GM19239 (cell line): ENCODE measurements at places on chromosomes 13 and 19.

GRCh38 chr13:61466280-61466679 is 50.6 kb upstream of the PCDH20 start:
- DNase-seq: no peak

GRCh38 chr13:99087954-99088491 is 110.2 kb upstream of the DOCK9 start:
- no peak for DNase-seq

DNA sequence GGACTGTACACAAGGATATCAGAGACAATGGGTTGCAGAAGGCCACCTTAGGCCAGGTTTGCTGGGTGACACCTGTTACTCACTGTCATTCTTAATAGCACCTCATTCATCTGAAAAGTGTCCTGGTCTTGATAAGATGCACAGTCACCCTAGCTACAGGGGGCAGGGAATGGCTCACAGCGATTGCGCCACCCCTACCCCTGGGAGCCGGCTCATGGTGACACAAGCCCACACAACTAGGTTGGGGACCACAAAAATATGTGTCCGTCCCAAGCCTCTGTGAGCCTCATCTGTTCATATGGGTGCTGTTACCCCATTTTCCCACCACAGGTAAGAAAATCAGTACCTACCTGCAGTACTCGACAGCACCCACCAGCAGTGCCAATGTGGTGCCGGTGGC is 23.4 kb downstream of the MED26 start:
- no peak for DNase-seq

- DNase-seq: no peak
Measured at GRCh38 chr13:22505489-22505888, 675.3 kb upstream of the SGCG start.

DNA sequence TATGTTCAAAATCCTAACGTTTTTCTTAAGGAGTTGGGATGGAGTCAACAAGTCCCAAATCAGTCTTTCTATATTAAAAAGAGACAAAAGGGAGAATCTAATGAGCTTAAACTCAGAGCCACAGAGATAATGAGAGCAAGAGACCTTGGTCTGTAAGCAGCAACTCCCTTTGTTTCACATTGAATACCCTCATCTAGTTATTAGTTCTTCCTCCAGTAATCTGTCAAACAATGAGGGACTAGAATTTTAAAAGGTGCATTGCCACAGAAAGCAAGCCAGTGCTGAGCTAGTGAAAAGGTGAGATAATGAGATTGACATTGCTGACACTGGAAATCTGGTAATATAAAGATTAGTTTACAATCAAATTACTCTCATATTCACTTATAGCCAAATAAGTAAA is 718.6 kb downstream of the DACH1 start:
- DNase-seq: no peak

DNA sequence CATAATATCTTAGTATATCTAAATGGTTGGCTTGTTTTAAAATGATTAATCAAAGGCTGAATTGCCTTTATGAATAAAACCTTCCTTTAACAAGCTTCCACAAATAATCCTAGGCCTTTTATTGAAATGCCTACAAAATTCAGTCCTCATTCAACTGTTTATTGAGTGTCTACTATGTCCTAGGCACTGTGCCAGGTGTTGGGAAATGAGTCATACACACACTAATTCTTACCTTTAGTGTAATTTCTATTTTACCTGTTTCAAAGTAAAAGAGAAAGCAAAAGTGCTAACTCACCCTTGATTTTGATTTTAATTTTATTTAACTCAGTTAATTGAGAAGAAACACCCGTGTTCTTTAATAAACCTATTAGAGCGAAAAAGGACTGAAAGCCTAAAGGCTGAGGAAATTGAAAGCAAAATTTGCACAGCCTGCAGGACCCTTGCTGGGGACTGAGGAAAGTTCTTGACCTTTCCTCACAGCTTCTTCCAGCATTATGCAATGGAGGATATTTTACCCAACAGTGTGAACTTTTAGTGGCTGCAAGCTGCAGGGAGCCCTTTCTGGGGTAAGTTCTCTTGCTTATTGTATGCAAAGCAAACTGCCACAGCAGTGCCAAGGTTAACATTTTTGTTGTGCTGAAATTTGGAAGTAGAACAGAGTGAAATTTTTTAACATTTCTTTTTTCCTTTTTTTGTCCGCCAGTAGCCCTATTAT is 83.1 kb downstream of the B3GLCT start:
- no peak for DNase-seq

DNA sequence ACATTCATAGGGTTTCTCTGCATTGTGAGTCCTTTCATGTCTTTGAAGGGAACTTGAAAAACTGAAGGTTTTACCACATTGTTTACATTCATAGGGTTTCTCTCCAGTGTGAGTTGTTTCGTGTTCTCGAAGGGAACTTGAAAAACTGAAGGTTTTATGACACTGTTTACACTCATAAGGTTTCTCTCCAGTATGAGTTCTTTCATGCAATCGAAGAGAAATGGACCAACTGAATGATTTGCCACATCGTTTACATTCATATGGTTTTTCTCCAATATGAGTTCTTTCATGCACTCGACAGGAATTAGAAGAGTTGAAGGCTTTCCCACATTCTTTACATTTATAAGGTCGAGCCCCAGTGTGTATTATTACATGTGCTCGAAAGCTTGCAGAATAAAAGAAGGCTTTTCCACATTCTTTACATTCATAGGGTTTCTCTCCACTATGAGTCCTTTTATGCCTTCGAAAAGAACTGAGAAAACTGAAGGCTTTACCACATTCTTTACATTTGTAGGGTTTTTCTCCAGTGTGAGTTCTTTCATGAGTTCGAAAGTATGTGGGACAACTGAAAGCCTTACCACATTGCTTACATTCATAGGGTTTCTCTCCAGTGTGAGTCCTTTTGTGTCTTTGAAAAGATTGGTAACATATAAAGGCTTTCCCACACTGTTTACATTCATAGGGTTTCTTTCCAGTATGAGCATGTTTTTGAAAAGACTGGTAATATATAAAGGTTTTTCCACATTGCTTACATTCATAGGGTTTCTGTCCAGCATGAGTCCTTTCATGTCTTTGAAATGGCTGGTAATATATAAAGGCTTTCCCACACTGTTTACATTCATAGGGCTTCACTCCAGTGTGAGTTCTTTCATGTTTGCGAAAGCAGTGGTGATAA is 20.7 kb downstream of the ZNF14 start:
- no peak for DNase-seq
